ENCODE measurements at places on chromosomes 5 and 9. TPM values are rescaled to one million over a fixed set of nuclear protein-coding genes. Genes with fewer than 3 reads are reported as not detected.

The SPINK7 gene
- not detected for total RNA-seq

The PPP2R2B gene
- 3.1 TPM for total RNA-seq

DNA sequence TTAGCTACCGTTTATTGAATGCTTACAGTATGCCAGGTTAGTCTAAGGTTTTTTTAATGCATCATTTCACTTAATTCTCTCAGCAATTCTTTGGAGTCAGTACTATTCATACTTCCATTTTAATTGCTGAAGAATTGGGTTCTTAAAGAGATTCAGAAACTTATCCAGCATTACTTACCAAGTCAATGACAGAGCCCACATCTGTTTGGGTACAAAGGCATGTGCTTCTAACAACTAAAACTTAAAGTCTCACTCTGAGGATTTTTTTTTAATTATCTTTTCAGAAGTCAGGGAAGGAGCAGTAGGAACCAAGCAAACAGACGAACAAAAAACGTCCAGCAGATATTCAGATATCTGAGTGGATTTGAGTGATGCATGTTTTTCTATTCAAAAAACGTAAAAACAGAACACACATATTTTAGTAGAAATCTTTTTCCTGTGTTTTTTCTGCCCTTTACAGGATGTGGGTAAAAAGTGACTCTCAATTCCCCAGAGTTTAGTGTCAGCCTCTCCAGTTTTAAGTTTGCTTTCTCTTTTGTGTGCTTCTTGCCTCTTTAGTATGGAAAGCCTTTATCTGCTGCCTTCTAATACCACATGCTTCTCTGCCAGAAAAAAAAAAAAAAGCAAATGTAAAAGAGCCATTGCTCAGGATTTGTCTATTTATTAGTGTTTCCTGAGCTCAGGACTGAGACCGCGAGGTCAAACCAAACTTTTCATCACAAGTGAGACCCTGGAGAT, 118.0 kb downstream of the PRKACG start:
- DNase-seq, result peak; percentile 32

DNA sequence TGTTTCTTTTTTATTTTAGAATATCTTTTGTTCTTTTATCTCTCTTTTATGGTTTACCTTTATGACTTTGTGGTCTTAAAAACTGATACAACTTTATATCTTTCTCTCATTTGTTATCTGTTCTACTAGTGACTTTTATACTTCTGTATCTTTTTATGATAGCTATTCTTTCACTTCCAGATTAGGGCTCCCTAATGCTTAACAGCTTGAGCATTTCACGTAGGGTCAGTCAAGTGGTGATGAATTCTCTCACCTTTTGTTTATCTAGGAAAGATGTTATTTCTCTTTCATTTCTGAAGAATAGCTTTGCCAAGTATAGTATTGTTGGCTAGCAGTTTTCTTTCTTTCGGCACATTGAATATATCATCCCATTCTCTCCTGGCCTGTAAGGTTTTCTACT, 123.6 kb downstream of the NUDT12 start:
- no peak for DNase-seq

DNA sequence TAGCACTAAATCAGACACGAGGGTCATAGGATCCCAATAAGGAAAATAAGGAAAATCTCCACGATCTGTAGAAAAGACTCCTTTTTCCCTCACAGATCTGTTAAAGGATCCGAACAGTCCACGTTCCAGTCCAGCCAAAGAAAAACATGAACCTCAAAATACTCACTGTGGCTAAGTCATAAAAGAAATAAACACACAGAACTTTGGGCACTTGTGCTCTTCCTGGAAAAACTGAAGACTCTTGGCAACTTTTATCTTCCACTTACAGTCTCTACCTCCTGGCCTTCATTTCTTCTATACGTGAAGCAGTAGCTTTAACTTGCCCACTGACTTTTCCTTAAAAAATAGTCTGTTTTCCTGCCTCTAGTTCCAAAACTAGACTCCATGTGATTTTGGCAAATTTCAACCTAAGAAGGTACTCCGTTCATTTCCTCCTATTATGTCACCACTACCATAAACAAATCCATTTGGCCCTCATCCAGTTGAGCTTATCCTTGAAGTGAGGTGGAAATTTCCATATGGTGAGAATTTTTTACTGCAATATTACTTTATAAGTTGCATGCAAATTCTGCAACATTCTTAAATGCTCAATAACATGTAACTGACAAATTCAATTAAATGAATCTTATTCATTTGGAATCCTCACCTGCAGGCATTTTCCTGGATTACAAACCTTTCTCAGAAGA, 5.3 kb upstream of the LHFPL2 start:
- DNase-seq, result no peak

DNA sequence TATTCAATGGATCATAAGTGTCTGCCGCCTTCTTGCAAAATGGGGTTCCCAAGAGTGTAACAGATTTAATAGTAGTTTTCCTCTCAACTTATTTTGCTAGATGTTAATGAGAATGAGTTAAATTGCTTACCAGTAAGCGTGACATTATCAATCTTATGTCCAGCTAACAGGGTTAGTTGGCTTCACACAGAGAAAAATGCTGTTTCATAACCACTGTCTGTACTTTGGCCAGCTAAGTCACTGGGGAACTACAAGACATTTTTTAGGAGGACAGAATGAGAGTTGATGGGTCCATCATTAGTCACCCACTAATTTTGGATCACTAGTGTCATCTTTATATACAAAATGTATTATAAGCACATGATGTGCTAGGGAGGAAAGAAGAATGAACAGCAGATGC, 1.4 kb downstream of the CDC37L1 start:
- DNase-seq, result no peak

GRCh38 chr9:994005-994404, 17.6 kb downstream of the DMRT3 start:
- DNase-seq, result no peak

The DMGDH gene
- not detected for total RNA-seq

The PCDHB9 gene
- total RNA-seq, result 0.44 TPM

The OR1L4 gene
- total RNA-seq, result not detected

DNA sequence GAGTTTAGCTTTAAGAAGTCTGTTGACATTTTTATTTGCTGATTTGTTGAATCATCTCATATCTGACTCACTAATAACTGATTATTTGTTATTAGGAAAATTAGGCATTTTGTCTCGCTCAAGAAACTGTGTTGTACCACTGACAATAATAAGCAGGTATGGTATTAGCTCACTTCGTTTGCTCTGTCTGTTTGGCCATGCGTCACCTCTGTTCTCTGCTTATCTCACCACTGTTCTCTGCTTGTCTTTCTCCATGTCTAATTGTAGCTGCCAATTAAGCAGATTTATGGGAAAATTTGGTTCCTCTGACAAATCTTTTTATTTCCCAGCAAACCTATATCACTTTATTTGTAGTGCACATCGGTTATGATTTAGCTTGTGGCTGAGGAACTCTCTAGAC, 138.9 kb downstream of the WDR41 start:
- DNase-seq, result no peak

The MARCOL gene
- not detected for total RNA-seq

The HMCN2 gene
- not detected for total RNA-seq

The IFNE gene
- not detected for total RNA-seq

The KCNMB1 gene
- not detected for total RNA-seq

DNA sequence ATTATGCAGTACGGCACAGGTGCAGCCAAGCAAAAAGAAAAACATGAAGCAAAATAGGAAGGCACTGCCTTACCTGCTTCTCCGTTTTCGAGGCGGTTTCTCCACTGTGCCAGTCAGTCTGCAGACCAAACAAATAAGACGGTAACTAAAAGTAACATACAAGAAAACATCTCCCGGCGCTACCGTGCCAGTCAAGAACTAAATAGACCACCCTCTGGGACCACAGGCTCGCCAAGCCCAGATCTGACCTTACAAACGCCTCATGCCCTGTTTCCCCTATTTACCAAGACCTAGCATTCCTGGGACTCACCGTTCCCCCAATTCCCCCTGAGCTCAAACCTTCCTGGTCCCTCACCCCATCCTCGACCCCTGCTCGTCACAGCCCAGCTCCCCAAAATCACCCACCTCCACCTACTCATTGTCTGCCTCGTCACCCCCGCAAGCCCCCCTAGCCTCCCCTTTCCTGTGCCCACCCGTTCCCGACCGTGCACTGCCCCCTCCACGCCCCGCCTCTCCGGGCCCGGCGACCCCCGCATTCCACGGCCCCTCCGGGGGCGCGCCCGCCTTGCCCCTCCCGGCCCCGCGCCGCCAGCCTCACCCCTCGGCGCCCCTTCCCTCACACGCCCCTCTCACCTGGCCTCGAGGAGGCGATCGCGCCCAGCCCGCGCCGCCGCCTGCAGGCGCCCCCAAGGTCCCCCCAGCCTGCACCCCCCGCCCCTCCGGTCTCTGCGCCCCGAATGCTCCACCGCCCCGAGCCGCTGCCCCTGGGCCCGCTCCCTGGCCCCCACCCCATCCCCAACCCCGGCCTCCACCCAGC, 560 bp downstream of the SCAI start:
- no peak for DNase-seq

The C9orf153 gene
- 0.87 TPM for total RNA-seq

DNA sequence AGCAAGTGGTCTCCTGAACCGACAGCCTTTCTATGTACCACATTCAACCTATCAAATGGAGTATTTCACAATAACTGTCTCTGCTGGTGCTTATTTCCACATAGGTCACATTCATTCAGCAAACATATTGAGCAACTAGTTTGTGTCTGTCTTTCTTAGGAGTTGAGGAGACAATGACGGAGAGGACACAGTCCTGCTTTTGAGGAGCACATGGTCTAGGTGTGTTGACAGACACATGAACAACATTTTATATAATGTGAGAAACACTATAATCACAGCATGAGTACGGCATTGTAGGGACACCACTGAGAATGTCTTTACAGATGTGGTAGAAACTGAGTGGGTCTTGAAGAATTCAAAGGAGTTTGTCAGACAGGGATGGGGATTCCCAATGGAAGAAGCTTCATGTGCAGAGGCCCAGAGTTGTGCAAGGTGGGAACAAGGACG, 28.5 kb downstream of the NFIL3 start:
- no peak for DNase-seq

GRCh38 chr5:124870070-124870469, 123.6 kb upstream of the ZNF608 start:
- no peak for DNase-seq

The SOHLH1 gene
- total RNA-seq, result not detected

GRCh38 chr9:129863059-129863690, 27.9 kb downstream of the USP20 start:
- DNase-seq, result peak; percentile 73

DNA sequence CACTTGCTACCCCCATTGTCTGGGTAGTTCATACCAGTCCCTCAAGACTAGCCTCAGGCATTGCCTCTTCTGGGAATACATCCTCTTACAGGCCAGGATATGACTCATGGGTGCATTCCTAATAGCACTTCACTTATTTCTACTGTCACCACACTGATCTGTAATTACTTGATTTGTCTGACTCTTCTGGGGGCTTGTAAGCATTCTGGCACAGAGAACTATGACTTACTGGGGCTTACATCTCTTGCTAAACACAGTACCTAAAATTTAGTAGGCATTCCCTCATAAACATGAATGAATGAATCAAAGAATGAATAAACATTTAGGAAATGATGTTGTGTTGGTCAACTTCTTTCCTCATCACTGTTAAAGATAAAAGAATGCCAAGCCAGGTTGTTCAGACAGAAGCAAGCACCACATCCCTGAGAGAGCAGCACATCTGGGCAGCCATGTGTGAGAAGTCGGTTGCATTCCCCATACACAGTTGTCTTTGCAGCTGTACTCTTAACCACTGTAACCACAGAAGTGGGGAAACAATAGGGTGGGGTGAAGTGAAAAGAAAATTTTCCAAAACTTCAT, 27.6 kb downstream of the IL7R start:
- DNase-seq, result no peak

The NOL6 gene
- total RNA-seq, result 41.1 TPM

The SPDL1 gene
- total RNA-seq, result 12.0 TPM

DNA sequence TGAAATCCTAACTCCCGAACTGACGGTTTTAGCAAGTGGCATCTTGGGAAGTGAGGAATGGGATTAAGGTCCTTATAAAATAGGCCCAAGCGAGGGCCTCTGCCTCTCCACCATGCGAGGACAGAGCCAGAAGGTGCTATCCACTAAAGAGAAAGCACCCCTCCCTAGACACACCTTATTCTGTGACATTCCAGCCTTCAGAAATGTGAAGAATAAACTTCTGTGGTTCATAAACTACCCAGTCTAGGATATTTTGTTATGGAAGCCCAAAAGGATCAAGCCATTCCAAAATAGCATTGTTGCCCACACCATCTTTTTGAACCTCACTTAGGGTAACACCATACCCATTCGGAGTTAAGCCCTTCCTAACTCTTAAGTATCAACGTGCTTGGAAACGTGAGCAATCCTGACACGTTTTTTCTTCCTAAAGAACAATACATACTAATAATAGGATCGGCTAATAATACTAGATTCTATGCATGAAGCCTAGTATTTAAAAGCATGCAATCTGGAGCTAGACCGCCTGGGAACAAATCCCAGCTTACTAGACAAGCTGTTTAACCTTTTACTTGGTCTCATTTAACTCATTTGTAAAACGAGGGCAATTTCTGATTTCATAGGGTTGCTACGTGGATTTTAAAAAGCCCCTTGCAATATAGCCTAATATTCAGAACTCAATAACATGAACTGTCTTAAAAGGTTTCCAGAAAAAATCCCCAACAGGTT, 1.1 kb upstream of the SMC2 start:
- DNase-seq, result no peak

DNA sequence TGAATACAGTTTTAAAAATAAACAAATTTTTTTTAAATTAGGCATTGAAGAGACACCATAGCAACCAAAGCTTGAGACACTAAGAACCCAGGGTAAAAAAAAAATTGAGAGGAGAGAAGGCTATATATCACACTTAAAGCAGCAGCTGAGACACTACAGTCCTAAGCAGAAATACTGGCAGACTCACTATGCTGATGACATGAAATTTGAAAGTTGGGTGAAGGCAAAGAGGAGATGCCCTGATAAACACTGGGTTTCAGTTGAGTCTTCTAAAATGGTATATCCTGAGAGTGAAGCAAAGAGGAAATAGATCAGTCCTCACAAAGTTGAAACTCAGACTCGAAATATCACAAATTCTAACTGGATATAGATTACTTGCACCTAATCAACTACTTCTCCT, 419.9 kb upstream of the CDH9 start:
- DNase-seq, result no peak

GRCh38 chr5:139974661-139975060, 68.4 kb downstream of the NRG2 start:
- DNase-seq, result no peak

- DNase-seq, result no peak
These were observed 18.0 kb downstream of the IARS1 start for GRCh38 chr9:92275541-92275940.

- DNase-seq, result no peak
These were observed 1.3 kb downstream of the SLC9A3 start for GRCh38 chr5:522899-523440.

DNA sequence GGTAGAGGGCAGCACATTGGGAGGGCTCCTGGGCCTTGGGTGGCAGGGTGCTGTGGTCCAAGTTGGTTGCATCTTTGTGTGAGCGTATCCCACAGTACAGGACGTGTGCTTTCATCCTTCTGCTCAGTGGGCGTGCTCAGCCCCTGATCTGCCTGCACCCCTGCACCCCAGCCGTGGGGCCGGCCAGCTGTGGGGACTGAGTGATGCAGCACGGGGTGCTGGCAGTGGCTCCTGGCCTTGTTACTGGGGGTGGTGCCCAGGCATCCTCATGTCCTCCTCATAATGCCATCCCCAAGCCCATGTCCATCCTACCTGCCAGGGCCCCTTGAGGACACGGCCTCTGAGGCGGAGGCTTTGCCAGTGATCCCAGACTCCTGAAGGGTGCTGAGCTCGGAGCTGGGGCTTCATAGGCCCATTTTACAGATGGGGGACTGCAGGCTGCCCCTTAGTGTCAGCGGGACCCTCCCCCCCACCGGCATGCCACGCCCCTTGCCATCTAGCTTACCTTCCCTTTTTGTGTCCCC, 100.7 kb downstream of the PHF2 start:
- DNase-seq, result no peak
